ENCODE measurements at places on chromosomes 5 and 9. TPM values are rescaled to one million over a fixed set of nuclear protein-coding genes. Genes with fewer than 3 reads are reported as not detected.

AUH gene
- total RNA-seq: 30.6 TPM

CBY3 gene
- 0.32 TPM for total RNA-seq

DMRT2 gene
- 0.52 TPM for total RNA-seq

SLC36A3 gene
- total RNA-seq: not detected

ASPN gene
- not detected for total RNA-seq

LRRC19 gene
- not detected for total RNA-seq

SRP19 gene
- total RNA-seq: 67.3 TPM

FBLL1 gene
- total RNA-seq: not detected

PTPN3 gene
- total RNA-seq: 0.61 TPM

PCDHGB7 gene
- 0.39 TPM for total RNA-seq

CCDC152 gene
- 6.3 TPM for total RNA-seq

TAF11L5 gene
- not detected for total RNA-seq

PCDHB14 gene
- total RNA-seq: not detected

MTX3 gene
- total RNA-seq: 17.0 TPM

COL23A1 gene
- 0.09 TPM for total RNA-seq

C1QTNF2 gene
- total RNA-seq: not detected

PCDHA6 gene
- total RNA-seq: not detected

LCN15 gene
- total RNA-seq: not detected

Data from T-helper 2 cell treated with Interferon-gamma antibody and Interleukin-4, amounts not matched to agents 100 ng/mL and 5 ng/mL, for 36 hours (primary cell).